T-helper 2 cell (primary cell): ENCODE measurements at places on chromosomes 2 and 18.
A peak's percentile ranks its signal among the peaks of the same experiment; 100 is the strongest.

GRCh38 chr18:48771641-48772375, 179.0 kb downstream of the SMAD7 start:
- no peak for DNase-seq

DNA sequence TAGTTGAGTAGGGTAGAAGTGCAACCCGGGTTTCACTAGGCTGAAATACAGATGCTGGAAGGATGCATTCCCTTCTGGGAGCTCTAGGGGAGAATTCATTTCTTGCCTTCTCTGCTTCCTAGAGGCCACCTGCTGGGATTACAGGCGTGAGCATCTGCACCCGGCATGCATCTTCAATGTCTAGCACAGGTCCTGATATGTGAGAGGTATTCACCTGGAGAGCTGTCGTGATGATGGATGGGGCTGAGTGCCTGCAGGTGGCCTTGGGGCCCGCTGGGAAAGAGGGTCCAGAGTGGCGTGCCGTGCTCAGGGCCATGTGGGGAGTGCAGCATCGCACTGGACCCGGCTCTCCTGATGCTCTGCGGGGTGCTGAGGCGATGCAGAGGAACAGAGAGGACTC, 6.6 kb upstream of the NTSR2 start:
- DNase-seq, result no peak

DNA sequence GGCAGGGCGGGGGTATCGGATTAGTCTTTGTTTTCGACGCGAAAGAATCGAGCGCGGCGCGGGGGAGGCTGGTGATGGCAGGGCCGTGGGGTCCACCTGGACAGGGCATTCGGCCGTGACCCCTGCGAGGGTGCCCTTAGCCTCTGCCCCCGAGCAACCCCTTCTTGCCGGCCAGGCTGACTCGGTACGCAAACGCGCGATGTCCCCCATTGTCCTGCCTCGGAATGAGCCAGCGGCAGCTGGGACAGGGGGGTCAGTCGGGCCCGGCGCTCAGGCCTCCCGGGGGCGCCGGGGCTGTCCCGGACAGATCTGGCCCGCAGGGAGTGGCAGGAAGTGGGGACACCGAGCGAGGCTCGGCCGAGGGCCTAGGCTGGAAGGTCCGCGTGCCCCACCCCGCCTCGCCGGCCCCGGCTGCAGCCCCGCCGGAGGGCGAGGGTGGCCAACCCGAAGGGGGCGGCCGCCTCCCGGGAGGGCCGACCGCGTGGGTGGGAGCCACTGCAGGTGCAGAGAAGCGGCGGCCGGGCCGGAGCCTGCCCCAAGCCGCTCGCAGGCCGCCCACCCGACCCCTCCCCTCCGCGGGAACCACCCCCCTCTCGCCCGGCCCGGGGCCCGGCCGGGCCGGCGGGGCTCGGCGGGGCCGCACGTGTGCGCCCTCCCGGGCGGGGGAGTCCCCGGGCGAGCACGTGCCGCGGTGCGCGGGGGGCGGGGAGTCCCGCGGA, at the start of gene TET3:
TSS of gene TET3 (plus strand) at position 708 of the 719 bp plus-strand sequence. CDS start 1,494 bp downstream, outside the sequence.
- peak; percentile 84 for DNase-seq

DNA sequence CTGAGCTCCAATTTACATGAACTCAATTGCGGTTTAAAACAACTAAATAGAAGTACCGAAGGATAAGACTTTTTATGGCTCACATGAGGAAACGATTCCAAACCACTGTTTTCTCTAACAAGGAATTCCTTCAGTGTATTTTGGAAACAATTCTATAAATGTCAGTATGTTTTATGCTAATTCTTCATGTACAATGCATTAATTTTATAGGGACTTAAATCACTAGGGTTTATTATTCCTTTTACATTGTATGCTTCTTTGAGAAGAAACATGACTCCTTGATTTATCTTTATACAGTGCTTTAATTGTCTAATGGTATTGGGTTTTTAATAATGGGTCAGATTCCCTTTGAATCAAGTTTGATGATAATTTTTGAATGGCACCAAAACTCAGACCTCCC, 566.8 kb downstream of the EPHA4 start:
- DNase-seq, result no peak

DNA sequence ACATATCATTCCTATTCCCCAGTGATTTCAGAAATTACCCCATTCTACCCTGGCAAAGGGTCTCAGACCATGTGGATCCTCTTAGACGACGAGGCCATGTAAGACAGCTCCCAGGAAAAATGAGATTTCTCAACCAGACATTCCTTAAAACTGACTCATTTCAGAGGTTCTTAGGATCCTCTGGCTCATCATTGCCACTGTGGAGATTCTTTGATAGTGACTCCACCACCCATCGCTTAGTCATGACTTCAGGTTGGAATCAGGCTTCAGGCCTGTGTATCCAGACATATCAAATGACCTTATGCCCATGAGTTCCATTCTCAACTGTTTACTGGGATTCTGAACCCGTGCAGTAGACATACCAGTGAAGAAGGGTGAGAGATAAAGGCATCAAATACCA, 245.6 kb upstream of the TCF4 start:
- DNase-seq, result no peak

DNA sequence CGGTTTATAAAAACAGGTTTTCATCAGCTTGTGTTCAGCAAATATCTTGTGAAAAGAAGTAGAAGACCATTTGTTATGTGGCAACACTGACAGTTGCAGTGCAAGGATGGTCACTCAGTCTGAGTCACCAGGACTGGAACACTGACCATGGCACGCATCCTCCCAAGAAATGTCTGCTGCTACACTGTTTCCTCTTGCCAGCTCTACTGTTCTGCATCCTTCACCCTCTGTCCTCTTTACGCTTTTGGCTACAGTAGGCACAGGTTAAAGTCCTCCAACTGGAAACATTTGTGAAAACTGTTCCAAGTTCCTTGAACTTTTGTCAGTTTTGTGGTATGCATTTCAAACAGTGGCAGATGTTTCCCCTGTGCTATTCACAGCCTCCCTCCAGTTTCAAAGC, 39.4 kb downstream of the OSR1 start:
- DNase-seq, result no peak

GRCh38 chr18:63253428-63254372, 65.9 kb downstream of the BCL2 start:
- no peak for DNase-seq

DNA sequence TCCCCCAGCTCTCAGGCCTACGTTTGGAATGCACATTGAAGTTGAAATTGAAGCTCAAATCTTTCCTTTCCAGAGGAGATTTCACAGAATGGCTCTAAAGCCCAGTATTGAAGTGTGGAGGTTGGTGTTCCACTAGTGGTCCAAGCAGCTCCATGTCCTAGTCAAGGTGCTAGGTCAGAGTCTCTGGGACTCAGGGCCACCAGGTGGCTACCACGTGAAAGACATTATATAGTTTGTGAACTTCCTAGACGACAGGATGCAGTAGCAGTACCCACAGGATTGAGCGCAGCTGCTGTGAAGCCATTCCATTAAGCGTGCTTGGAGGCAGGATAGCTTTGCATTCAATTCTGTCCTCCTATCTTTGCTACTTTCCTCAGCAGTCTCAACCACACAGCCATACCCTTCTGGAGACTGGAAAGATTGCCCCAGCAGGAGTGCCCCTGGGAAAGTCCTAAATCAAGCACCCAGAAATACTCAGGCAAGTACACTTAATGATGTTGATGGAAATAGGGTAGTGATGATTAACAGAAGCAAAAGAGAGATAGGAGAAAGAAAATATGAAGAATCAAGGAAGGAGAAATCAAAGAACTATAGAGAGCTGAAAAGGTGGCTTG, 4.7 kb upstream of the TGFA start:
- DNase-seq, result no peak

GRCh38 chr2:19899985-19900930, 1.5 kb downstream of the TTC32 start:
- DNase-seq, result no peak

- no peak for DNase-seq
These were observed 162.5 kb downstream of the RAD51AP2 start for GRCh38 chr2:17355608-17356329.

- DNase-seq, result no peak
These were observed 271.9 kb downstream of the NCKAP5 start for GRCh38 chr2:133296401-133296800.
